ENCODE measurements at places on chromosomes 13 and 19.

DNA sequence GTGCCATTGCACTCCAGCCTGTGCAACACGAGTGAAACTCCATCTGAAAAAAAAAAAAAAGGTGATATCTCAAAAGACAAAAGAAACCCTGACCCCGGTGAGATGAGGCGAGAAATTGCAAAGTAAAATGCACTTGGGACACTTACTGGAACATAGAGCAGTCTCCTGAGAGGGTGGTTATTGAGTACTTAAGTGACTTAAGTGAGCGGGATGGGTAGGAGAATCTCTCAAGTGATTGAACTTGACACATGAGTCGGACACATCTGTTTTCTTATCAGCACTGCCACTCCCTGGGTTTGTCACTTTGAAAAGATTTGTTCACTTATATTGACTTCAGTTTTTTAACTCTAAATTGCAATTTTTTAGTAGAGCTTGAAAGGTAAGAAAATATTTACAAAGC lies 2.8 kb downstream of the ZNF429 start:
- no peak for DNase-seq

- DNase-seq, result peak; percentile 51
Measured at GRCh38 chr19:54473071-54473891, at the start of gene CDC42EP5. TSS of gene CDC42EP5 (minus strand) at chr19:54473296. CDS start at chr19:54465547, 7,749 bp downstream.

DNA sequence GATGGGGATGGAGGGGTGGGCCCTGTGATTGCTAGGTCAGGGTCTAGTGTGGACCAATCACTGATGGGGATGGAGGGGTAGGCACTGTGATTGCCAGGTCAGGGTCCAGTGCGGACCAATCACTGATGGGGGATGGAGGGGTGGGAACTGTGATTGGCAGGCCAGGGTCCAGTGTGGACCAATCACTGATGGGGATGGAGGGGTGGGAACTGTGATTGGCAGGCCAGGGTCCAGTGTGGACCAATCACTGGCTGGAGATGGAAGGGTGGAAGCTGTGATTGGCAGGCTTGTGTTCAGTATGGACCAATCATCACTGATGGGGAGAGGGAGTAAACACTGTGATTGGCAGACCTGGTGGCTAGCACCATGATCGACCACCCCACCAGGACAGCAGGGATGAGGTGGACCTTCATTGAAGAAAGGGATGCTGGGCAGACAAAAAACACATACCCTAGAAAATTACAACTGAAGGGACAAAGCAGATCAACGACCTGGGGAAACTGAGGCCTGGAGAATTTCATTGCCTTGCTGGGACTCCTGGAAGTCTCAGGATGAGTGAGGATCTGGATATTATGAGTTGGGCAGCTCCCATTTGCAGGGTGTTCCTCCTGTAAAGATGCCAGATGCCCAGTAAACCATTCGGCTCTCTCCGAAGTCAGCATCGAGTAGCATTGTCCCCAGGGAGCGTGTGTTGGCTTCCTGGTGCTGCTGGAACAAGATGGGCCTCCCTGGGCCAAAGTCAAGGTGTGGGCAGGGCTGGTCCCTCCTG lies 15.5 kb downstream of the TMPRSS9 start:
- DNase-seq, result no peak

- no peak for DNase-seq
Measured at GRCh38 chr13:54953786-54954185, 1925.2 kb downstream of the OLFM4 start.

DNA sequence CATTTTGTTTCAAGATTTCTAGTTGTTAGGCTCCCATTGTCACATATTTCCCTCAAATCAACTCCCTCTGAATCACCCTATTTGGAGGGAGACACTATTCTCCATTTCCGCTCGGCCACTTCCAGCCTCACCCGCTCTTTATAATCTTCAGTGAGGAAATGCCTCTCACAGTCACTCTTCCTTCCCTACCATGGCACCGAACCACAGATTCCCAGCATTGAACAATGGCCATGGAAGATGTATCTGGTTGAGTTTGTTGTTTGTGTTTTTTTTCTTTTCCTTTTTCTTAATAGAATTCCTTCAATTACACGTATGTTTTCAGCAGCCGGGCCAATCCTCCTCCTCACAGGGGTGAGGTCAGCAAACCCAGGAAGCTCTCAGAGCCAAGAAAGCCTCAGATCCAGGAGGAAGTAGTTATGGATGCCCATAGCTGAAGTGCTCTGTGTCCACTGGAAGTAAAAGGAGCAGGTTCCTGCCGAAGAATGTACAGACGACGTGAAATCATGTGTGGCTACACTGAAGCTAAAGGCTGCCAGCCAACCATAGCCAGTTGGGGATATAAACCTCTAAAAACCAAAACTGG lies 472.1 kb downstream of the FOXO1 start:
- no peak for DNase-seq

GRCh38 chr13:30175166-30175565 lies 132.2 kb downstream of the KATNAL1 start:
- DNase-seq, result no peak

DNA sequence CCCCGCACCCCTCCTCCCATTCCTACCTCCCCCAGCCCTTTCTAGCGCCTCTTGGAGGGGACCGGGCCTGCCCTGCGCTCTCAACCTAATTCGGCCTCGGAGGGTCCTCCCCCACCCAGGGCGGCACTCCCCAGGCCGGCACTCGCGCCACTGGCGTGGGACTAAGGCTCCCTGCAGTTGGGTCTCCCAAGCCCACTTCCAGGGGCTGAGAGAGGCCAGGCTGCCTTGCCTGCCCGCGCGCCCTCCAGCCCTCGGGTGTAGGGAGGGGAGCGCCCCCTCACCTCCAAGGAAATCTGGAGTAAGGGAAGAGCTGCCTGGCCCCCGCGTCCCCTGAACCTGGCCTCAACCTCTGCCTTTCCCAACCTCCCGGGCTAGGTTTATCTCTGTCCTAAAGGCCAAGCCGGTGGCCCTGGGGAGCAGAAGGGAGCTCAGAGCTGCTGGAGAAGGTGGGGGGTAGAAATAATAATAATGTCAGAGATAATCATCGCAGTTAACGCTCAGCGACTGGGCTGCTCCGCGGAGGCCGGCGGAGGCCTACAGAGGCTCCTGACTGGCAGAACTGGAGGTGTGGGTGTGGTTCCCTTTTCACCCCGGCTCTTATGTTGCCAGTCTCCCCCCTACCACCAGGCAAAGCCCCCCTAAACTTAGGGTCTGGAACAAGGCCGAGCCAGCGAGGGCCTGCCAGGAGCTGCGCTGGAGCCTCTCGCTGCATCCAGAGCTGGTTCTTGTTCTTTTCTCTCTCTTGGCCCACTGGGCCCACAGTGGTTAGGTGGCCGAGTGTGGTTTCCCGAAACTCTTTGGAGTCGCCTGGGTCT lies 9.6 kb downstream of the ZIC2 start:
- DNase-seq, result no peak

- no peak for DNase-seq
Measured at GRCh38 chr13:20401931-20402856, 123.5 kb downstream of the CRYL1 start.

DNA sequence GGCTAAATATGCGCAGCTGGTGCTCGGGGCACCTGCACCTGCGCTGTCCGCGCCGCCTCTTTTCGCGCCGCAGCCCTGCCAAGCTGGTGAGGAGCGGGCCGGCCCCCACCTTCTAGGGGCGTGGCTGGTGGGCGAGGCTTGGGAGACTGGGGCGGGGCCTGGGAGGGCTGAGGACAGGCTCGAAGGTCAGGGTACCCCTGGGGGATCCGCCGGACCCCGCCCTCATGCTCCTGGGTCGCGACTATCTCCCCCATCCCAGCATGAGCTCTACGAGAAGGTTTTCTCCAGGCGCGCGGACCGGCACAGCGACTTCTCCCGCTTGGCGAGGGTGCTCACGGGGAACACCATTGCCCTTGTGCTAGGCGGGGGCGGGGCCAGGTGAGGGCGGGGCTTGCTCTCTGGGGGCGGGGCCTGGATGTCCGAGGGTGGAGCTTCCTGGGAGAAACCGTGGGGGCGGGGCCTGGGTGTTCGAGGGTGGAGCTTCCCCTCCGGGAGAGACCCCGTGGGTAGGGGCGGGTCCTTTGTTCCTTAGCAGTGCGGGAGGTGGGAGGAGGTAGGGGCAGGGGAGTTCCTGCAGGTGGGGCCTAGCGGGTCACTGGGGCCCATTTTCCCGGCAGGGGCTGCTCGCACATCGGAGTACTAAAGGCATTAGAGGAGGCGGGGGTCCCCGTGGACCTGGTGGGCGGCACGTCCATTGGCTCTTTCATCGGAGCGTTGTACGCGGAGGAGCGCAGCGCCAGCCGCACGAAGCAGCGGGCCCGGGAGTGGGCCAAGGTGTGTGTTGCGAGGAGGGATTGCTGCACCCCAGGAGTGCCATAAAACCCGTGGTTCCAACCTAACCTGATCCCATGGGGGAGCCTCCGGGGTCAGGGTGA lies 19.7 kb downstream of the PNPLA6 start:
- DNase-seq, result peak; percentile 48

DNA sequence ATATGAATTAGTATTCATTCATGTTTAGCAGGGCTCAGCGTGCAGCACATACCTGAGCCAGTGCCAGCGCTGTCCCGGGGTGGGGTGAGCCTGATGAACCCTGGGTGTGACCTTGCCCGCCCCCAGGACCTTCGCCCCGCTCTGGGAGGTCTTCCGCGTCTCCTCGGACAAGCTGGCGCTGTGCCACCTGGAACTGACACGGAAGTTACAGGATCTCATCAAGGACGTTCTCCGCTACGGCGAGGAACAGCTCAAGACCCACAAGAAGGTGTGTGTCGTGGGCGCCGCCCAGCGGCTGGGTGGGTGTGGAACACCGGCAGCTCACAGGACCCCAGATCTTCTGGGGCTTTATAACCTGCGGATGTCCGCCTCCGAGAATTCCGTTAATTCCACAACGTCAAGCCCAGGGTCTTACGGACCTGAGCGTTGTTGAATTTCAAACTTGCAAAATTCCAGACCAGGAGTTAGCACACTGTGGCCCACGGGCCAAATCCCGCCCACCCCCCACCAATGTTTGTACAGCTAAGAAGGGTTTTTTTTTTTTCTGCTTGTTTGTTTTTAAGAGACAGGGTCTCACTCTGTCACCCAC lies 15.4 kb downstream of the FCHO1 start:
- DNase-seq, result peak; percentile 66

- peak; percentile 44 for DNase-seq
Measured at GRCh38 chr19:4310247-4311121, 6.1 kb downstream of the FSD1 start.

DNA sequence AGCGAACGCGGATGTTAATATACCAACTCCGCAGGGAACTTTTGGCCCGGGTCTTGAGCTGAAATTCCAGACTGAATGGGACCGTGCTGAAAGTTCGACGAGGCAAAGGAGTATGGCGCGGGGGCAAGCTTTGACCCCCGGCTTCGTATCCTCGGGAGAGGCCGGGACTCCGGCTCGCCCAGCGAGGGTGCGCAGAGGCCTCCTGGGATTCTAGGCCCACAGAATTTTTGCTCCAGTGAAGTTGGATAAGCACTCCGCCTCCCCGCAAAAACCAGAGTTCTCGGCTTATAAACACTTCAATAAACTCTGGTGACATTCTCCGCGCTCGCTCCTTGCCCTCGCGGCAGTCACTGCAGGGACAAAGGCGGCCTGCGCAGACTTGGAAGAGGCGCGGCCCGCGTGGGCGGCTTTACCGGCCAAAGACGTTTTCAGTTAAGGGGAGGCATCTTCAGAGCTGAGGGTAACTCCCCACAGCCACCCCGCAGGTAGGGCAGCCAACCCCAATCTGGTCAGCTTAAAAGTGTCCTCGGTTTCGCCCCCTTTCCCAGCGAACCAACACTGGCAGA lies 112.6 kb downstream of the KCNRG start:
- DNase-seq, result peak; percentile 4

GRCh38 chr13:25943658-25944057 lies 108.2 kb downstream of the SHISA2 start:
- DNase-seq, result no peak

- DNase-seq, result no peak
Measured at GRCh38 chr13:59494560-59494970, 669.2 kb downstream of the DIAPH3 start.

DNA sequence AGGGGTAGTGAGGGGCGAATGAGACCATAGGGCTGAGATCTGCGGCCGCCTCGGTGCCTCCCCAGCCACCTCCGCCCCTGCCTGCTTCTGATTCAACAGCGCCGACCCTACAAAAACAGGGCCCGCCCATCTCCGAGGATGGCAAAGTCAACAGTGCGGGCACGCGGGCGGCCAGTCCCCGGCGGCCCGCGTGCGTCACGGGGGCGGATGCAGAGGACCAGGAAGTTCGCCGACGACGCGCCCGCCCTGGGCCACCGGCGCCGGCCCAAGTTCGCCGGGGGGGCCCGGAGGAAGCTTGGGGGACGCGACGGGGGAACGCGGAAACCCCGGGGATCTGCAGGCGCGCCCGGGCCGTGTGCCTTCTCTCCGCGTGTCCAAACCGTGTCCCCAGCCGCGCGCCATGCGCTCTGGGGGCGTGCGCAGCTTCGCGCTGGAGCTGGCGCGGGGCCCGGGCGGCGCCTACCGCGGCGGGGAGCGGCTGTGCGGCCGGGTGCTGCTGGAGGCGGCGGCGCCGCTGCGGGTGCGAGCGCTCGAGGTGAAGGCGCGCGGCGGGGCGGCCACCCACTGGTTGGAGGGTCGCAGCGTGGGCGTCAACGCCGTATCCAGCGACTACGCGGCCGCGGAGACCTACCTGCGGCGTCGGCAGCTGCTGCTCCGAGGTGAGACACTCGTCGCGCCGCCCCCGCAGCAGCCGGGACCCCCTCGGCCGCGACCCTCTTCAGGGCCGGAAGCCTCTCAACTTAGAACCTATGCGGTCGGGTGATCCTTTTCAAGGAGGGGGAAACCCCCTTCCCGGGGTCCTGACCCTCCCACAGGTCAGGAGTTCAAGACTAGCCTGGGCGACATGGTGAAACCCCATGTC lies 6.8 kb upstream of the ARRDC2 start:
- peak; percentile 98 for DNase-seq

DNA sequence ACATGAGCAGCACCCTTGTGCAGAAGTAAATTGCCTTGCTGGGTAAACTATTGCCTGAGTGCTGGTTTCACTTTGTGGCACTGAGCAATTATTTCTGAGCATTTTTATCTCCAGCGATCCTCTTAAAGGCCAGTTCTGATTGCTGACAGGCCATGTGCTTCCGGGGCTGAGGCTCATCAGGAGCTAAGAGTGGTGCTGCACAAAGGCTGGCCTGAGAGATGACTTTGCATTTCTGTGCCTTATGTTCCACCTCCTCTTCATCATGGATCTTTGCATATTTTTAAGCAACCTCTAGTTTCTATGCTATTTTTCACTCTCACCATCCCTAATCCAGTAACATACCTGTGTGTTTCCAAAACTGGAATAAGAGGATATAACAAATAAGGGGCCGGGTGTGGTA lies 17.6 kb upstream of the COG6 start:
- no peak for DNase-seq

DNA sequence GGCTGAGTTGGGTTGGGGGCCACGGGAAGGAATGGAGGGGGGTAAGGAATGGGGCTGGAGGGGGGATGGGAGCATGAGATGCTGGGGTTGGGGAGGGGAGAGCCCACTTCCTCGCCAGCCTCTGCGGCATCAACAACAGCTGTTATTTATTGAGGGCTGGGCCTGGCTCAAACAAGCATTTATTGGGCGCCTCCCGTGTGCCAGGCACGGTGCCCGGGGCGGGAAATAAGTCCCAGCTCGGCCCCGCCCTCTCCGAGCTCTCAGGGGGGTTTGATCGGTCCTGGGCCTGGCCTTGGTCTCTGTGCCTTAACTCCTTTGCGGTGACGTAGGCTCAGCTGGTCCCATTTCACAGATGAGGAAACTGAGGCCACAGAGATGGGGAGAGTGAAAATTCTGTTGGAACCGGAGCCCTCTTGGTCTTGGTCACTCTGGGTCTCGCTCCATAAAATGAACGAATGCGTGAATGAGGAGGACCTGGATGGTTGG lies 919 bp upstream of the ADAMTS10 start:
- DNase-seq, result peak; percentile 51

- no peak for DNase-seq
Measured at GRCh38 chr13:99871249-99871898, 100.2 kb downstream of the ZIC5 start.
